HepG2 (cell line): ENCODE measurements at places on chromosomes 5 and 9.
A peak's percentile ranks its signal among the peaks of the same experiment; 100 is the strongest.

GRCh38 chr5:72372923-72373322 lies 52.8 kb downstream of the PTCD2 start:
- DNase-seq, result no peak

DNA sequence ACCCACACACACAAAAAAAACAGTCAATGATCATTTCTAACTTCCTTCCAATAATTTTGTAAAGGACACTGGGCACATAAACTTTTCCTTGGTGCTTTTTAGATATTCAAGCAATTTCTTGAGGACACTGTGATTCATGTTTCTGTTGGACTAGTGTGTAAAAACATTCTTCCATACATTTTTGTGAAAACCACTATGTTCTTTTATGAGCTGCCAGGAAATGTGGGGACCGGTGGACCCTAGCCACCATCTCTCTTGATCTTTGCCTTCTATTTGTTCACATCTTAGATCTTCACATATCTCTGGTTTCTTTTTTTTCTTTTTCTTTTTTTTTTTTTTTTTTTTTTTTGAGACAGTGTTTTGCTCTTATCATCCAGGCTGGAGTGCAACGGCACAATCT lies 287.4 kb downstream of the GLIS3 start:
- DNase-seq, result no peak

GRCh38 chr9:12846035-12846434 lies 71.2 kb downstream of the LURAP1L start:
- DNase-seq, result no peak

DNA sequence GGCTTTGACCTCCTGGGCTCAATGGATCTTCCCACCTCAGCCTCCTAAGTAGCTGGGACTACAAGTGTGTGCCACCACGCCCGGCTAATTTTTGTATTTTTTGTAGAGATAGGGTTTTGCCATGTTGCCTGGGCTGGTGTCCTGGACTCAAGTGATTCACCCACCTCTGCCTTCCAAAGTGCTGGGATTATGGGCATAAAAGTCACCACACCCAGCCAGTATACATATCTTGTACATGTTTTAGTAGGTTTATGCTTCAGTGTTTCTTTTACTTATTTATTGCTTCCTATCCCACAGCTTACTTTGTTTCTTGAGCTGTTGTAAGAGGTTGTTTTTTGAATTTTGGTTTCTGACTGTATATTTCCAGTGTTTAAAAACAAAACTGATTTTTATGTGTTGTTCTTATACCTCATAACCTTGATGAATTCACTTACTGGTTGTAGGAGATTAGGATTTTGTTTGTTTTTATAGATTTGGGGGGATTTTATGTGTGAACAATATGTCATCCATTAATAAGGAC lies 12.9 kb downstream of the FBXW5 start:
- DNase-seq, result no peak

DNA sequence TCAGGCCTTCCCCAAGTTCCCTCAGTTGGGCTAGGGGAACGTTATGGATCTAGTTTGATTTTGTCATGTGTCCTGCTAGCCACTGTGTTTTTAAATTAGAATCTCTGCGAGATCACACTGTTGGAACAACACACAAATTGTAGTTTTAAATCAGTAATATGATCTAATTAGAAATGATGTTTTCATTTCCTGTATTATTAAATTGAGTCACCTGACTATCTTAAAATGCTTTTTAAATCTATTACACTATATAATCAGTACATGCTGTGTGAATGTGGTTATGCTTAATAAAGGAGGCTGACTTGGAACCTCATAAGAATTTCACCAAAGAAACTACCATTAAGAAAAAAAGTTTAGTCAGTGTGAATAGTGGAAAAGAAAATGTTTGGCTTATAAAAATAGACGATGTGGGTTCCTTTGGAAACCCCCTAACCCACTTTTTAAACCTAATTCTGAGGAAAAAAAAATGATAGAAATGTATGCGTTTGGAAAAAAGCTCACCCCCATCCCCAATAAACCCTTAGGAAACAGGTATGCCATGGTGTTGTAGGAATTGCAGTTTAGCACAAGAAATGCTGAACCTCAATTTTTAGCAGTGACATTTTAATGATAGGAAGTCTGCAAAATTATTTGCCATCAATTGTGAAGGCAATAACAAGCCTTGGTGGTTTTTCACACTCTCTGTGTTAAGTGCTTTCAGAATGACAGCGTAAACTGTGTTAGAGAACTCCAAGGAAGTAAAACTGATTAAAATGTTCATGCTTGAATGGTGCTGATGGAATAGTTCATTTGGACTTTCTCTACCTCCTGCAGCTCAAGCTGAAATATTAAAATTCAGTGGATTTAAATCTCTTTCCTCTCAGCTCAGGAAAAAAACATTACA lies 59.0 kb downstream of the TLE4 start:
- no peak for DNase-seq

GRCh38 chr9:137041124-137041523 lies 4.9 kb downstream of the NPDC1 start:
- DNase-seq, result no peak

- peak; percentile 78 for DNase-seq
Measured at GRCh38 chr9:125850763-125851162, 103.6 kb downstream of the PBX3 start.
